ENCODE measurements at places on chromosomes 4 and X.

- DNase-seq = peak; percentile 14
These were observed 38.6 kb upstream of the HMX1 start for GRCh38 chr4:8910100-8910821.

DNA sequence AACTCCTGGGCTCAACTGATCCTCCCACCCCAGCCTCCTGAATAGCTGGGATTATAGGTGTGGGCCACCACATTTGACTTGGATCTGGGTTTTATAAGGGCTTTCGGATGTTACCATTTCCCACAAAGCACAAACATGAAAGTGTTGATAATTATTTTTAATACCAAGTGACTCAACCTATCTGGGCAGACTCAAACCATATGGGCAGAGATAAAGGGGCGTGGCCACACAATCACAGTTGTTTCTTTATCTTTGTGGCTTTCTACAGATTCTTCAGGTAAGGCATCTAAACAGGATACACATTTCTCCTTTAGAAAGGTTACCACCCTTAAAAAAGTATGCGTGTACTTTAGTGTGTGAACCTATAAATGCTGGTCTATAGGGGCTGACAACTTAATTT, 122.5 kb downstream of the ZNF827 start:
- no peak for DNase-seq

GRCh38 chrX:108614616-108615015, 121.7 kb downstream of the IRS4 start:
- no peak for DNase-seq

DNA sequence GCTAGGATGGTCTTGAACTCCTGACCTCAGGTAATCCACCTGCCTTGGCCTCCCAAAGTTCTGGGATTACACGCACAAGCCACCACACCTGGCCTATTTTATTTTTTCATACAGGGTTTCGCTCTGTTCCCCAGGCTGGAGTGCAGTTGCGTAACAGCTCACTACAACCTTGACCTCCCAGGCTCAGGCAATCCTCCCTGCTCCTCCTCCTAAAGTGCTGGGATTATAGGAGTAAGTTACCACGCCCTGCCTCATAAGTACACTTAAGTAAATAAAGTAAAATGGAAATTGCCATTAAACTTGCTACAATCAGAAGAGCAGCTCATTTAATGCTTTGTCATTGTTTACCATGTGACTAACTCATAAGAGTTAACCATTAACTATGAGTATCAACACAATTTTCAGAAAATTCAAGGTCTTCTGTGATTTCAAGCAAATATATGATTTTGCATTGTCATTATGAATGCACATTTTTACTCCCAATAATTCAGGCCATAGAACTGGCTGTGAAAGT, 12.3 kb downstream of the UGDH start:
- no peak for DNase-seq

DNA sequence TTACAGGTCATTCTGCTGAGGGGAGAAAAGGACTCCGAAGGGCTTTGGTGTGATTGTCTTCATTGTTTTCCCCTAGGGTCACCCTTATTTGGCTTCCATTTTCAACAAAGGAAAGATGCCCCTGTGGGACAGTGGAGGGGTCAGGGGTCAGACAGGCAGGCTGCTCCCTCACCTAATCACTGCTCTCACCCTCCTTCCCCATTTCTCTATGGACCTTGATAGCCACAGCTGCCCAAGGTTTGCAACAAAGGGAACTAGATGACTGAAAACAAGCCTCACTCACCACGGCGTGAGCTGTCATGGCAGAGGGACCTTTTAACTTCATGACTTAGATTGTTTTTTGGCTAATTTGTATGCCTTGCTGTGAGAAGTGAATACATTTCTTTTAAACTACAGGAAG, 40.7 kb downstream of the C4orf51 start:
- DNase-seq = no peak

DNA sequence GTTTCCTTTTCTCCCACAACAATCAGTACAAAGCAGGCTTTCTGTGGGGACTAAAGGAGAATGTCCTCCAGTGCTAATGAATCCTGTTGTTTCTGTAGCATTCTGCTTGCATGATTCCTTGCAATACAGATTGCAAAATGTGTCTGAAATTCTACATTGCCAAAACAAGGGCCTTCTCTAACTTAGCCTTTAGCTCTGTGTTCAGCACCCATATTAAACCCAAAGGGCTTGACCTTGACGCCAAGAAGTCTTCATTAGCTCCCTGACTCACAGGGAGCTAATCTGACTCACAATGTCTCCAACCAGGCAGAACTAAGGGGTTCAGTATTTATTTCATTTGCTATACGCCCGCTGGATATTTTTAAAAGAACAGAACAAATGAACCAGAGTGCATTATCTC, 241.4 kb upstream of the CLNK start:
- DNase-seq = no peak

GRCh38 chr4:183596067-183596757, 62.8 kb downstream of the RWDD4 start:
- no peak for DNase-seq

- no peak for DNase-seq
These were observed 619.9 kb upstream of the SLIT2 start for GRCh38 chr4:19631814-19632213.

- DNase-seq = no peak
These were observed 1.3 kb downstream of the YTHDC1 start for GRCh38 chr4:68348577-68348976.

- peak; percentile 100 for DNase-seq
These were observed at the start of gene PPP2R3B for GRCh38 chrX:386768-387575. PPP2R3B (minus strand) TSS chrX:386907; CDS start chrX:386691, 216 bp downstream.

GRCh38 chr4:2320152-2320551, 58.2 kb upstream of the MXD4 start:
- DNase-seq = peak; percentile 9

- no peak for DNase-seq
These were observed 14.3 kb upstream of the PNPLA4 start for GRCh38 chrX:7941390-7942042.

GRCh38 chrX:20217271-20217670, 49.4 kb downstream of the RPS6KA3 start:
- DNase-seq = no peak

DNA sequence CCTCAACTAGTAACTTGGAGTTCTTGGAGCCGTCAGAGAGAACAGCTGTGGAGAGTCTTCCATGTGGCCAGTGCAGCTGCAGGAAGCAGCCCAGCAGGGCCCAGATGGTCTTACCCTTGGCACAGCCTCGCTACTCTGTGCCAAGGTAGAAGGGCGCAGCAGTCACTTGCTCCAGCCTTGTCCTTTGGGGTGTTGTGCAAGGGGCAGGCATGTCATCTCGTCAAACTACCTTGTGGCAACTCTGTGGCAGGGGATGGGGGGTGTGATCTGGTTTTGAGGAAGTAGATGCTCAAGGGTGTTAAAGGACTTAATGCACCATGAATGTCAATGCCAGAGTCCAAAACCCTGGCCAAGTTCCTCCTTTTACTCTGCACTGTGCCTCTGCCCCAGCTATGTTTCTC, 34.2 kb upstream of the TBC1D14 start:
- DNase-seq = no peak

DNA sequence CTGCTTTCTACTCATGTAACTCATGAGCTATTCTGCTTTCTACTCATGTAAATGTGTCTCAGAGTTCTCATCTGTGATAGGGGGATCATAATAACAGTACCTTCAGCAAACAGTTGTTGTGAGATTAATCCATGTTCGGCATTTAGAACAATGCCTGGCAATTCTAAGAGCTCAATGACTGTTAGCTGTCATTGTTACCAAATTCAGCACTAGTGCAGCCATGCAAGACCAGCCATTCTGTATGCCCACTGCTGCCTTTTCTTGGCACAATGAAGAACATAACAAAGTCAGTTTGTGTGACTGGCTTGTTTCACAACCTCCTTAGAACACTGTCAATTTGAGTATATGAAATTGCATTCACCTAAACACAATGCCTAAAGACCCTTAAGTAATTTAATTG, 163.2 kb downstream of the ANK2 start:
- no peak for DNase-seq

- DNase-seq = no peak
These were observed 656.7 kb upstream of the NDST4 start for GRCh38 chr4:115770046-115770543.

DNA sequence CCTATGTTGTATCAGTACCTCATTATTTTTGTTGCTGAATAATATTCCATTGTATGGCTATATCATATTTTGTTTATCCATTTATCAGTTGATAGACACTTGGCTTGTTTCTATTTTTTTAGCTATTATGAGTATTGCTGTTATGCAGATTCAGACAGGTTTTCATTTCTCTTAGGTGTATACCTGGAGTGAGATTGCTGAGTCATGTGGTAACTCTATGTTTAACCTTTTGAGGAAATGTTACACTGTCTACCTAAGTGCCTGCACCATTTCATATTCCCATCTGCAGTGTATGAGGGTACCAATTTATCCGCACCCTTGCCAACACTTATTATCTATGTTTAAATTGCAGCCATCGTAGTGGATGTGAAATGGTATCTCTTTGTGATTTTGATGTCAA, 43.0 kb upstream of the SH3RF1 start:
- no peak for DNase-seq

GRCh38 chrX:18961686-18962085, 22.2 kb downstream of the PHKA2 start:
- DNase-seq = no peak

DNA sequence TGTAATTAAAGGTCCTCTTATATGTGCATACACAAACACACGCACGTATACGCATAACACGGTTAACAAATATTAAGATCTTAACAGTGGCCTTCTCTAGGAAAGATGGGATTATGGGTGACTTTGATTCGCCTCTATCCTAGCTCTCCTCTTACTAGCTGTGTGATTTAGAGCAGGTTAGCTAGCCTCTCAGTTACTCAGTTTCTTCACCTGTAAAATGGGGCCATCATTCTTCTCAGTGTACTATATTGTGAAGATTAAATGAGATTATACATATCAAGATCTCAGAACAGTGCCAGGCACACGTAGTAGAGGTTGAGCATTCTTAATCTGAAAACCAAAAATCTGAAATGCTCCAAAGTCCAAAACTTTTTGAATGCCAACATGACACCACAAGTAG, 159.3 kb downstream of the BCOR start:
- no peak for DNase-seq

- no peak for DNase-seq
These were observed 289.4 kb downstream of the ANKRD50 start for GRCh38 chr4:124423160-124423559.

- DNase-seq = peak; percentile 62
These were observed 8.7 kb upstream of the TIMP1 start for GRCh38 chrX:47573341-47574075.

DNA sequence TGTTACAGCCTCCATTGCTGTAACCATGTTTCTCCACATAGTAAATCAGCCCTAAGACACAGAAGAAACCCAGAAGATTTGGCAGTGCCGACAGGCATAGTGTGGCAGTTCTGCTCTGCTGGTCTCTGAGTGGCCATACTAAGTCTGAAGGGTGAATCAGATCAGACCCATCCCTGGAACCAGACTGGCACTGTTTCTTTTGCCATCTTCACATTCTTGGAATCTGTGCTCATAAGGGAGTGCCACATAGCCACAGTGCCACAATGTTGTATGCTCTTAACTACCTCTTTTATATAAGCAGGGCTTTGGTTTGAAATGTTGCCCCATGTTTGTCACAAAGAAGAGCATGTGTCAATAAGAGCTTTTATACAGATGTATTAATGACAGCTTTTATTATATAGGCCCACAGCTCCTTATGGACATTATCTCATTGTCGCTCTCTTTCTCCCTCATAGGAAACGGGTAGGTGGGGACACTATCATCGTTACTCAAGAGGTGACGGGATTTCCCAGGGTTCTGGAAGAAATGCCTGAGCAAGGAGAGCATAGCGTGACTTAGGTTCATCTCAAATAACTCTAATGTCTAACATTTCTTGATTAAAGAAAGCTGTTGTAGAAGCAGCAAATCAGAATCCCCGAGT, 128.2 kb downstream of the CBR4 start:
- DNase-seq = no peak

DNA sequence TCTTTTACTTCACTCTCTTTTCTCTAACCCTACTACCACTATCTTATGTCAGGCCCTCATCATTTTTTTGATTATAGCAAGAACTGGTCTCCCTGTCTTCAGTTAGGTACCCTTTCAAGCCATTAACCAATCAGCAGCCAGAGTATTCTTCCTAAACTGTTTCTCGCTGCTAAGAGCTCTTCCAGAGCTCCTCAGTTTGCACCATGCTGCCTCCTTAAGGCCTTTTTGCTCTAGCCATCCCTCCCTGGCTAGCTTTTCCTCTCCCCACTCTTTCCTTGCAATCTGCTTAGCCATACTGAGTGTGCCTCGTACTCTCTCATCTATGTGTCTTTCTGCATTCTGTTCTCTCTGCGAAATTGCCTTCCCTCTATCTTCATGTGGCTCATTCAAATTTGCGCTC, 32.9 kb downstream of the KIF4A start:
- DNase-seq = no peak

- peak; percentile 19 for DNase-seq
These were observed 290.7 kb upstream of the TENM3 start for GRCh38 chr4:181952478-181952877.

DNA sequence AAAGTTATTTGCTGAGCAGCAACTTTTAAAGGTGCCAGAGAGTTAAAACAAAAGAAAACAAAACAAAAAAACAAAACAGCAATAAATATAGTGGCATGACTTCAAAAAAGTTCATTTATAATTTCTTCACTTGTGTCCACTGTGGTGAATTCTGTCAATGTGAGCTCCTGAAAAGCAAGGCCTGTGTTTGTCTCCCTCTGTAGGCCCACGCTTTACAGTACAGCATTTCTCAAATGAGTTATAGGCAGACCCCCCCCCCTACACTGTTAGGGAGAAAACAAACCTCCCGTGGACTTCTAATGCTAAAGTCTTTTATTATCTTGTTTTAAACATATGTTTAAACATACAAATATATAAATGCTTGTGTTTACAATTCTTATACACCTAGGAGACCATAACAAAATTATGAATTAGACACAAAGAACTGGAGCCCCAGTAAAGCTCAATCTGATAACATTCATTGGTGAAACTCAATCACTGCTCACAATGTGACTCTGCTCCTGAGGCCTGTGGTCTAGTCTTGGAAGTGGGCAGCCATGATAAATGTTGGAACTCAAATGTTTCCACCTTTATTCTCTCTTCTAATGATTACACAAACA, 47.0 kb upstream of the SCOC start:
- DNase-seq = peak; percentile 66

- DNase-seq = peak; percentile 22
These were observed 247.9 kb upstream of the EPHA5 start for GRCh38 chr4:65918212-65918611.

DNA sequence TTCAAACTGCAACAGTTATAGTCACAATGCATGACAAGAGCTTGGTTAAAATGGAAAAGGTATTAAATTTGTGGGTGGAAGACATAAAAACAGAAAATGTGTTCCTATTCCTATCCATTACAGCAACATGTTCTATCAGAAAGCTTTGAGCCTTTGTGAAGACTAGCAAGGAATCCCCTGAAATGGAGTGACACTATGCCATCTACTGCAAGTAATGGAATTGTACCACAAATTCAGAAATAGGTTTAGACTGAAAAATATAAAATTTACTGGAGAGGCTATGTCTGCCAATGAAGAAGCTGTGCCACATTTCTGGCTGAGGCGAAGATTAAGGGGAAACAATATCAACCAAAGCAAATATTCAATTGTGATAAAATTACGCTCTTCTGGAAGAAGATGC, 247.9 kb downstream of the ADAM29 start:
- DNase-seq = no peak

All from iPS-NIHi11 (cell line).